ENCODE measurements at places on chromosomes 11 and 22.

DNA sequence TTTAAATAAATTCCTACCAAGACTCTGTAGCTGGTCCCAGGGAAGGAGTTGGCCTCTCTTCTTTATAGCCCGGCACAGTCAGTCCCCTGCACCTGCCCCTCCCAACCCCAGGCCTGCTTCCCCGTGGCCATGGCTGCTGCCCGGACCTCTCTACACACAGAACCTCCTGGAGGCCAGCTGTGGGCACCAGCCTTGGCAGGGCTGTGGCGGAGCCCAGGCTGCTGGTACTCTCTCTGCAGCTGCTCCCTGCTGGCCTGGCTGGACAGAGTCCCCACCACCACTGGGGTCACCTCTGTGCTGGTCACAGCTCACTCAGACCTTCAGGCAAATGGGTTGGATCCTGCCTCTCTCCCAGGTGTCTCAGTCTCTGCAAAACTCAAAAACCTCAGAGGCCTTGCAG is 69.3 kb downstream of the LRP5 start:
- no peak for DNase-seq

GRCh38 chr22:24061124-24061684 is 50.1 kb downstream of the CABIN1 start:
- DNase-seq: no peak

- DNase-seq: no peak
Observed at GRCh38 chr22:24494528-24495364, at the start of gene UPB1. UPB1 (plus strand) TSS chr22:24495332; CDS start chr22:24495404, 72 bp downstream.

DNA sequence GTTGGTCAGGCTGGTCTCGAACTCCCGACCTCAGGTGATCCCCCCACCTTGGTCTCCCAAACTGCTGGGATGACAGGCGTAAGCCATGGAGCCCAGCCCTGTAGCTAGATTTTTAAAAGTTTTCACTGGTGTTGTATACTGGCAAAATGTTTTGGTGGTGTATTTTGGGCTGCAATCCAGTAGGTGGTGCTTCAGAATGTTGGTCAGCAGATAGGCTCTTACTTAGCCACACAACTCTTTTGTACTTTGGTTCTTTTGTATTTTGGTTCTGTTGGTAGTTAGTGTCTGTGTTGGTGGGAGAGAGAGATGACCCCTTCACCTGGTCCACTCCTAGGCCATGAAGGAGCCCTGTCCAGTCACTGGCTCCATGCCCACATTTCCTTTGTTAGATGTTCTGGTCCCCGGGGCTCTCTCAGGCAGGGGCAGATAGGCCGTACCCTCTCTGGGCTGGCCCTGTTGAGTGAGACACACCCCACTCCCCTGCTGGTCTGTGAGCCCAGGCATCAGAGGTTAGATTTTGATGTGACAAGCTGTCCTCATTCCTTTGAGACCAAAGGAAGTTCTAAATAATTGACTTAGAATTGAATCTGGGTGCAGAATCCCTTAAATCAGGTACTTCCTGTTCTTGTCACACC is 123.8 kb downstream of the DDX10 start:
- DNase-seq: no peak

GRCh38 chr11:95248666-95249467 is 17.9 kb upstream of the SESN3 start:
- DNase-seq: no peak

DNA sequence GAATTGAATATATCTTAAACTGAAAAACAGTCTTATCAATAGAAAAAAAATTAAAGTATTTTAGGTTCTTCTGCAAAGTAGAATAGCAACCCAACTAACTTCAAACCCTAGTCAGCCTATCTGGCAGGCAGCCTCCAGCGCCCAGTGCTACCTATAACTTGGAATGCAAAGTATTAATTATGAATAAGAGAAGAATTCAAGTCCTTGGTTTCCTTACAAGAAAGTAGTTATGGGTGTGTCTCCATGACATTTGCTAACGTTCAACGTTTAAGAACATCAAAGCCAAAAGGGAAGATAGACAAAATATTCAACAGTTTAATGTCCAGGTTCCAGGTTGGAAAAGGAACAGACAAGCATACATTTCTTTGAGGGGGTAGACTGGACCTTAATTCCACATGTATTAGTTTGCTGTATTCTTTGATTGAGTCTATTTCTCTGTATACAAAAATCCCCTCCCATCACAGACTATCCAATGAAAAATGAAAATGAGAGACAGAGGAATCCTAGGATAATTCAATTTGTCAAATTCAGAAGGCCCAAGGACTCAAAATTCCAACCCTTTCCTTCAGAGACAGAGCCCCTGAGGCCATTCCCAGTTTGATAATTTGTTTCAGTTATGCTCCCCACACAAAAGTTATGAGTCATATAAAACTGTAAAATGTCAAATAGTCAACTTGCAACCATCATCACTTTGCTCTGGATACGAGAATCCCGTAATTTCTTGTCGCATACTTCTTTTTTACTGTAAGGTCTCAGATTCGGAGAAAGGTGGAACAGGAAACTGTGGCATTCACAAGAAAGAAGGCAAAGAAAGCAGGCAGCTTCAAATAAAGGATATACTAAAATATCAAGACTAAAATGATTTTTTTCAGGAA is 83.7 kb upstream of the CHRM4 start:
- DNase-seq: no peak

- no peak for DNase-seq
Observed at GRCh38 chr22:27122574-27122973, 465.2 kb downstream of the MIAT start.
